ENCODE measurements at places on chromosomes 2 and 18.

GRCh38 chr2:45141883-45142866, 132.9 kb upstream of the SIX2 start:
- DNase-seq: no peak

- DNase-seq: no peak
Measured at GRCh38 chr2:1824202-1824905, 80.0 kb upstream of the PXDN start.

- no peak for DNase-seq
Measured at GRCh38 chr2:11678306-11678960, 8.4 kb upstream of the NTSR2 start.

DNA sequence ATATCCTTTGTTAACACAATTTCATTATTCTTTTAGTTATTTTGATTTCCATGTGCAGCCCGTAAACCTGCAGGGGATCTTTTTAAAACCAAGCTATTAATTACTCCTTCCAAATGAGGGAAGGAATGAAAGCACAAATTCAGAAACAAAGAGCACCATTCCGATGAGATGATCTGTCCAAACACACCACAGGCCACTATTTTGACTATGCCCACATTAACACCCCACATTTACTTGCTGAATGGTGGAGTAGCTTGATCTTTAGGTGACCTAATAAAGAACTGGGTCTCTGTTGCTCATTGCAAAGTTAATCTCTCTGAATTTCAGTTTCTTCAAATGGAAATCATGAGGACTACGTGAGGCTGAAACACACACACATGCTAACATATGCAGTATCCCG, 218.0 kb downstream of the IRS1 start:
- DNase-seq: no peak

- DNase-seq: no peak
Measured at GRCh38 chr2:140158259-140158658, 1378.1 kb upstream of the NXPH2 start.

GRCh38 chr2:126839796-126840195, 58.9 kb upstream of the TEX51 start:
- DNase-seq: peak; percentile 3

DNA sequence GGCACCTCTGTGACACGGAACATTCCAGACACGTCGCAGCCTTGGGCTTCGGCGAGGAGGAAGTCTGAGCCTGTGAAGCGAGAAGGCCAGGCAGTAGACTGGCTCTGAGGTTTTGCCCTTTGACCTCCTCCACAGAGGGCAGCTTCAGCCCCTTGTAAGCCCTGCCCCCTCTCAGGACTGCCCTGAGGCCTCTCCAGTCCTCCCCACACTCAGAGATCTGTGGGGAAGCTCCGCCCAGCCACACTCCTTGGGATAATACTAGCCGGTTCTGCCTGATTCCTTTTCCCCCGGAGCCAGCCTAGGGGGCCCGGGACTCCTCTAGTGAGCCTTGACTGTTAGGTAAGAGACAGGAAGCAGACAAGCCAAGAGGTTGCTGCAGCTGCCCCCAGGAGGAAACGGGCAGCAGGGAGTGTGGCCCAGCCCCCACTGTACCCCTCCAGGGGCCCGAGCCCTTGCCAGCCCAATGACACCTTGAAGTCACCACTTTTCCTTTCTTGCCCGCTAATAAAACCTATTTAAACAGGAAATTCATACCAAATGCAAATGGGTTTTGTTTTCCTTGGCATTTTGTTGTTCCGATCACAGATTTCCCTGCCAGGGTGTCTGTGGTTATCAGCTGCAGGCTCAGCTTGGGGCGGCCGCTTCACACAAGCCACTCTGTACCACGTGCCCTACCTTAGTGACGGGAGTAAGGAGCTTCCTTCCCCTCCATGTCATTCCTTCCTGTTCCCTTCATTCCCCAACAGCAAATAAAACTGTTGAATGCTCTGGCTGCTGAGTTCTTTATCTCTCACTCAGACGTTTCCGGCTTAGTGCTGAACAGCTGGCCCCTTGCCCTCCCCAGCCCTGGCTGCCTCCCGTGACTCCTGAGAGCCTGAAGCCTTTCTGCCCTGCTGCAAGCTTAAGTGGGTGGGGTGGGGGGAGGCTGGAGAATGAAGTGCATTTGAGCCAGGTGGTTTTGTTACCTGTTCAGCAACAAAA, 124.7 kb downstream of the CABLES1 start:
- DNase-seq: peak; percentile 80

DNA sequence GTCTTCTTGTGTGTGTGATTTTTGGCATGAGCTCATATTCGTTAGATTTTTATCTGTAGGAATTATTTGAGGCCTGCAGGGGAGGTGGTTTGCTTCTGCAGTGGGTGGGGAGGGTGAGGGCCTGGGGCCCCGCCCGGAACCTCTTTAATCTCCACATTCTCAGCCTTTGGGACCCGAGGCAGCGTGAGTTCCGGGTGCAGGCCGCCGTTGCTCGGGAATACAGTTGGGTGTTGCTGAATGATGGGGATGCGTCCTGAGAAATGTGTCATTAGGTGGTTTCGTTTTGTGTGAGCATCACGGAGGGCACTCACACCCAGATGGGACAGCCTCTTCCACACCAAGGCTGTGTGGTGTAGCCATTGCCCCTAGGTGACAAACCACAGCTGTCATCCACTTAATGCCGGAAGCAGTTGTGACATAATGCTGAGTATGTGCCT, 13.7 kb upstream of the GAL3ST2 start:
- no peak for DNase-seq

DNA sequence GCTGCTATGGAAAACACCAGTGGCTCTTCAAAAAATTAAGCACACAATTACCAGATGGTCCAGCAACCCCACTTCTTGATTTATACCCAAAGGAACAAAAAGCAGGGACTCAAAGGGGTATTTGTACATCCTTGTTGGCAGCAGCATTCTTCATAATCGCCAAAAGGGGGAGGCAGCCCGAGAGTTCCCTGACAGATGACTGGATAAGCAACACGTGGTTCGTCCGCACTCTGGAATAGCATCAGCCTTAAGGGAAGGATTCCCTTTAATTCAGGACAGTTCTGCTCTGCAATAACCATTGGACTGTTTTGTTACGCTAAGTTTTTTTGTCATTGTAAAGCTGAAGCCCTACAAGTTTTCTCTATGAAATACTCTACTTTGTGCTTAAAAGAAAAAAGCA, 76.7 kb upstream of the TWIST2 start:
- peak; percentile 69 for DNase-seq

DNA sequence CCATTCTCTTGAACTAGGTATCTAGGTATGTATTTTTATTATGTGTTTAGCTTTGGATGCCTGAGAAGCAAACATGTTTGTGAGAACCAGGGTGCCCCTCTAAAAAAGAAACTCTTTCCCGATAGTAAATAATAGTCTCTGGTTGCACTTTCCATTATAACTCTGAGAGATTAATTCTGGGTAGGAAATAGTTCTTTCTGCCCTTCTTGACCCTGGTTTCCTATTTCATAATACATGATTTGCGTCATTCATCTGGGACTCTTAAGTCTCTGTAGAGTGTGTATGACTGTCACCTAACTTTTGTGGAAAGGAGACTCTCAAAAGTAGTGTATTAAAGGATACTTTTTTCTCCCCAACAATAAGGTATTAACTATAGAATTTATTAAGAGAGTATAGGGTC, 31.5 kb downstream of the ACSL3 start:
- no peak for DNase-seq

DNA sequence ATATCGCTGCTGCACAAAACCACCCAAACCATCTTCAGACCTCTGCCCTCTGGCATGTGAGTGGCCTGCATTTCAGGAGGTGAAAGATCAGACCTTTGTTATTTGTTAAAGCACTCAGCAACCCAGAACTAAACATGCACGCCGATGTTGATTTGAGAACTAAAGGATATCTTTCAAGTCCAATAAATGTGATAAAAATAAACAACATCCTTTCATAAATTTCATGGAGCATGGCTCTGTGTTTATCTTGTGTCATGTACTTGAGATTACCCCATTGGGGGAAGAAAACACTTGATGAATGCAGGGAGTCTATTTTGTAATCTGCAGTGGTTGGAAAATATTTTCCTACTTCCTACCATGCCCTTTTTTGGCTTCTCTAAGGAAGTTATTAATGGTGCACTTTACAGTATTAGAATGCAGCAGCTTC, 70.8 kb upstream of the GATA6 start:
- DNase-seq: no peak

DNA sequence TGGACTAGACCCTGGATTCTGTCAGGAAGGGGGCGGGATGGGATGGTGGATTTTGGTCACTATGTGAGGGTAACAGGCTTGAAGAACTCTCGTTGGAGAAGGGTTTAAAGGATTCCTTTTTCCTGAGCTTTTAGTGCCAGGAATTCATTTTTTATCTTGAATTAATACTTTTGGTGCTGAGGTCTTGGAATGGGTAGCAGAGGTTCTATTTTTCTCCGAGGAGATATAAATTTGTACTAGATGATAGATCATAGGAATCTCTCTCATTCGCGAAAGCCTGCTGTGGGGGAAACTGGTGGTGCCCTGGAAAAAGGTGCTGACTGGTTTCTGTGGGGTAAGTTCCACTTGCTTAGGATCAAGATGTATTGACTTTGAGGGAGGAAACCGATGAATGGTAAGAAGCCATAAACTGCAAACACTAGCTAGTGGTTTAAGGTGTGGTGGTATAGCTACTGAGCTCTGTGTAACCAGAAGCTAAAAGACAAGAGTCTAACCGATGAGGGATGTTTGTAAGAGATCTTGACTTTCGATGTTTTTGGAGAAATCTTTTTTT, 706 bp downstream of the AGPS start:
- no peak for DNase-seq

DNA sequence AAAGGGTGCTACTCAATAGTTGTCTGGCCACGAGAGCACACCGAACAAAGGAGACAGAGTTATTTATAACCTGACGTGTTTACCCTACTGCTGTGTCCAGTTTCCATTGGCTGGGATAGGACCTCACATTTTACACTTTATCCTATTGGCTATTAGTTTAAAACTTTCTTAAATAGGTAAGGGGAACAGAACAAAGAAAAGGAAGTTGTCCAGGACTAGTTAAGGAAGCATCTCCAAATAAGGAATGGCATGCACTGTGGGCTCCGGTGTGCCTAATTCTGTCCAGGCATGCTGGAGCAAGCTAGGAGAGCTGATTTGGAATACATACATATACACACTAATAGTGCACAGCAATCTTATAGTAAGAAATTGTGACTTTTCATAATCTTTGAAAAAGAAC, 72.2 kb downstream of the CAB39 start:
- peak; percentile 41 for DNase-seq

DNA sequence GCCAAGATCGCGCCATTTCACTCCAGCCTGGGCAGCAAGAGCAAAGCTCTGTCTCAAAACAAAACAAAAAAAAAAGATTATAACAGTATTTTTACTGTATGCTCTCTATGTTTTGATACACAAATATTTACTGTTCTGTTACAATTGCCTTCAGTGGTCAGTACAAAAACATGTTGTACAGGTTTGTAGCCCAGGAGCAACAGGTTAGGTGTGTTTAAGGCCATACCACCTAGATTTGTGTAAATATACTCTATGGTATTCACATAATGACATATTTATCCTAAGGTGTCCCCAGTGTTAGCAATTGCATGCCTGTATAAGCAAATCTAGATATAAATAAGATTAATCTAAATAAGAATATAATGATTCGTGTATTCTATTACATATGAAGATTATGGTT, 625.0 kb downstream of the TMEM182 start:
- DNase-seq: no peak

DNA sequence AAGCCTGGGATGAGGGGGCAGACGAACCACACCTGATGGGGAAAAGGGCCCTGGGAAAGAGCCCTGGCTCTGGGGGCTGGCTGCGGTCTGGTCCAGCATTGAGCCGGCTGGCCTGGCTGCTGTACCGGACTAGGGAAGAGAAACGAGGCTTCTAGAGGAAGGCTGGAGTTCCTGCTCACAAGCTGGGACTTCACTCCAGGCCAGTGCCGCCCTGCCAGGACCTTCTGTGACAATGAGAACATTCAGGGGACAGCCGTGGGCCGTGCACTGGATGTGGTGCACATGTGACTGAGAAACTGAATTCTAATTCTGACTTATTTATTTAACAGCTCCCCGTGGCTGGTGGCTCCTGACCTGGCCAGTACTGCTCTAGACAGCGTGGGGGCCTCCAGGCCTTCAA, 269.3 kb downstream of the HDAC4 start:
- no peak for DNase-seq

GRCh38 chr2:129762386-129763189, 216.9 kb upstream of the RAB6C start:
- DNase-seq: no peak

DNA sequence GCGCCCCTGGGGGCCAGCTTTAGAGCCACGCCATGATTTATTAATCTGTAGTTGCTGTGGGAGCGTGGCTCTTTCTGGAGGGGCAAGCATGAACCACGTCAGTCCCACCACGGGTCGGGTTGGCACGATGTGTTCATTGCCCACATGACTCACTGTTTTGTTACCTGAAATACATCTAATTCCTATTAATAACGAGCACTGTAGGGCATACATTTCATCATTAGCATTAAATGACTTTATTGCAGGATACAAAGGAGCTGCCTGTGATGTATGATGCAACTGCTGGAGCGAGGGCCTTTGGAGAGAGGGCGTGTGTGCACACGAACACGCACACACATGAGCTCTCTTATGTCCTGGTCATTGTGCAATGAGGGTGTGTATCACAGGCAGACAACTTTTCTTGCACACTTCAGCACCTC, 127.0 kb downstream of the INHBB start:
- DNase-seq: no peak

DNA sequence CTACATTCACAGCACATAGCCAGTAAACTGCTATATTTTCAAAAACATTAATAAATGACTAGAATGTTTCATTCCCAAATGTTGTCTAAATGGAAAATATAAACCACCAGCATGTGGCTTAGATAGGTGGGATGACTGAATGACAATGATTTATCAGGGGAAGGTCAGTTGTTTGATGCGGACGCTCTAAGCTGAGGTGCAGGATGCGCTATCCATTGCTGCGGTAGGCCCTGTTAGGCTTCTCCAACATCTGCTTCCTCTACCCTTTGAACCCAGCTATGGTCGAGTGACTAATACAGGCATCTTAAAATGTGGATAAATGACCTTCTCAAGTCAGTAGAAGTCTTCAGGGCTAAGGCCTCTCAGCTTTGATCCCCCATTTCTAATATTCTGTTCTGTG, 584.2 kb downstream of the CMPK2 start:
- no peak for DNase-seq

DNA sequence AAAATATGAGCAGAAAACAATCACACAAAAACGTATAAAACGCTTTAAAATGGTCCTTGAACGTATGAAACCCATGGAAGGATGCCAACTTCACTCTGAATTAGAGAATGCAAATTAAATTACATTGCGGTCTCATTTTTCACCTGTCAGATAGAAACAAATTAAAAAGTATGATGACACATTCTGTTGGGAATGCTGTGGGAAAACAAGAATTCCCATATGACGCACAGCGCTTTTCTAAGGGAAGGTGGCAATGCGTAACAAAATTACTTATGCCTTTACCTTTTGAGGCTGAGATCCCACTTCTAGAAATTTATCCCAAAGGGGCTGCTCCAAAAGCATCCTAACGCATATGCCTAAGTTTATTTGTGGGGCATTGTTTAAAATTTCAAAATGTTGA, 3.8 kb upstream of the RPS7 start:
- DNase-seq: no peak

GRCh38 chr2:64311948-64312621, 141.9 kb upstream of the LGALSL start:
- DNase-seq: peak; percentile 56

Data from GM23338 (cell line).